Naive B cell (primary cell): ENCODE measurements at places on chromosomes 12 and 14.

DNA sequence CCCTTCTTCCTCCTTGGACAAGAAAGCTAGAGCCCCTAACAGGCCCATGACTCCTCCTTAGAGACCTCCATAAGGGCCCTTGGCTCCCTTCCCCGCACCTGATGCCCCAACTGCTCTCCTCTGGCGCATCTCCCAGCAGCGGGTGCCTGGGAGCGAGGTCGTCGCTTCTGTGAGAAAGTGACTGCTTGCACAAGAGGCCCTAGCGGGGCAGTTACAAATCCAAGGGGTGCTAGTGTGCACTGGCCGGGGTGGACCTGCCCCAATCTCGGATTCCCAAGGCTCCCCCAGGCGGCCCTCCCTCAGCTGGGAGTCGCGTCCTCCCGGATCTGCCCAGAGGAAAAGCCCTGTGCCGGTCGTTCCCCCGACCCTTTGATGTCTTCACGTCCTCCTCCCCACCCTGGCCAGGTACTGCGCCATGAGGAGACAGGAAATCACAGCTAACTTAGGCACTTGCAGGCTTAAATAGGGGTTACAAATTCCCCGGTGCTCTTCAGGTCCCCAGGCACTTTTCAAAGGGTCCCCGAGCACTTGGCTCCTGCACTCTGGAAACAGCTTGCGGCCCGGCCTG, 2.8 kb downstream of the NKX2-8 start:
- no peak for DNase-seq

- no peak for DNase-seq
Measured at GRCh38 chr12:46131732-46132469, 136.9 kb downstream of the SLC38A1 start.

DNA sequence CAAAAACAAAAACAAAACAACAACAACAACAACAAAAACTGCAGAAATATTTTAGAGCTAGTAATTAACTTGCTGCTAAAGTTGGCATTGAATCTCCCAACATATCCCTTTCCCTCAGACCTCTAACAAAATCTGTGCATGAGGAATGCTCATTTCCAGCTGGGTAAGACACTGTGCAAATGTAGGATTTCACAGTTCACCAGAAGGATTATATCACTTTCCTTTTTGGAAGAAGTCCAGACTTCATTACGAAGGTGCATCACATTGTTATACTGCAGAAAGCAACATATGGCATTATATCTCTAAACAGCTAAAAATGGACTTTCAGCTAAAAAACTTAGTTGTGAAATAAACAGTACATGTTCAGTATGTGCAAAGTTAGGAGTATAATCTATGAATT, 341.8 kb downstream of the FSCB start:
- DNase-seq = no peak

- DNase-seq = no peak
Measured at GRCh38 chr12:88432531-88433490, 147.5 kb downstream of the KITLG start.
